Fibroblast of skin of abdomen (primary cell): ENCODE measurements at places on chromosomes 11 and 22.

- DNase-seq = no peak
These were observed 65.6 kb upstream of the SESN3 start for GRCh38 chr11:95296621-95297025.

- peak; percentile 39 for DNase-seq
These were observed 84.5 kb downstream of the ISX start for GRCh38 chr22:35150183-35151107.

DNA sequence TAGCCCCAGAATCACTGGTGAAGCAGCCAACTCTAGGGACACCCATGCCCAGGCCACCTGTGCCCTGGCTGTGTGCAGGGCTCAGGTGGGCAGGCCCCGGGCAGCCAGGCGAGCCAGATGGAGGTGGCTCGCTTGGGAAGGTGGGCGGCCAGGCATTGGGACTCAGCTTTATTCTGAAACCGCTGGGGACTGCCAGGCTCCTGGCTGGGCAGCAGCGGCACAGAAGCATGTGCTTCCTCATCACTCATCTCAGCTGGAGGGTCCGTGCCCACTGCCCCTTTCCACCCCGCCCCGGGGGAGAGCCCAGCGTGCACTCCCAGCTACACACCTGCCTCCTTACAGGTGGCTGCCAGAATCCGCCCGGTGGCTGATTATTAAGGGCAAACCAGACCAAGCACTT, 27.1 kb upstream of the SLC22A12 start:
- no peak for DNase-seq

- no peak for DNase-seq
These were observed 37.6 kb upstream of the LDLRAD3 start for GRCh38 chr11:35906277-35906661.

GRCh38 chr22:39349967-39350726, at the start of gene SYNGR1:
Gene SYNGR1, plus strand, starts transcription at chr22:39349991. Its CDS starts 20 bp downstream, at chr22:39350011.
- DNase-seq = no peak

DNA sequence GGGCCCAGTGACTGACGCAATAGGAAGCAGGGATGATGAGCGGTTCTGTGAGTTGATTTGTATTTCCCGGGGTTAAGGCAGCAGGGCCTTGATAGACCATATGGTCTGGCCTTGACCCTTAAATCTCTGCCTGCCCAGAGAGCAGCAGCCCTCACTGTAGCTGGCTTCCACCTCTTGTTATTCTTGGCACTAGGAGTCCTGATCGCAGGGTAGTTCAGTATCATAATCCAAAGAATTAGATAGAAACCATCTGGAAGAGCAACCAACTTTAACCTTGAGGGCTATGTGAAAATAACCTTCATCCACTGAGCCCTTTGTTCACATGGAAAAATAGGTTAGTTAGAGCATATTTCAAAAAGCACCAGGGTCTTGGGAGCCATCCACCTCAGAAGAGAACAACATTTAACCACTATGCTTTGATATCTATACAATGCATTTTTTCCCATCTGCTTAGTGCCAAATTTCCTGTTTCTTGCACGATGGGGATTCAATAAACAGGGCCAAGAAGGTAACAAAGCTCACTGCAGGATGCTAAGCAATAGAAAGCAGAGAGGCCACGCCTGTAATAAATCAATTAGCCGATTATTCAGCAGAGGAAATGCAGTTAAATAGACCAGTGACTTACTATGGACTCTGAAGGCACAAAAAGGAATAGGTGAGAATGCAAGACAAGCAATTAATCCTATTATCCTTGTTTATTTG, 761.3 kb downstream of the OPCML start:
- DNase-seq = peak; percentile 13
